ENCODE measurements at places on chromosomes 2 and 18. TPM values are rescaled to one million over a fixed set of nuclear protein-coding genes. Genes with fewer than 3 reads are reported as not detected.

Gene VWA3B
- total RNA-seq: 0.72 TPM

Gene NEB
- total RNA-seq: 0.57 TPM

Gene CHRND
- not detected for total RNA-seq

Gene SEPTIN2
- total RNA-seq: 322 TPM

Gene ERICH2
- 5.2 TPM for total RNA-seq

Gene ARHGAP28
- total RNA-seq: 18.9 TPM

Gene C2orf15
- 0.33 TPM for total RNA-seq

Gene CCDC85A
- total RNA-seq: 32.7 TPM

Gene NOSTRIN
- 35.1 TPM for total RNA-seq

Gene SERPINB11
- total RNA-seq: not detected

Gene TWIST2
- 22.8 TPM for total RNA-seq

Gene DLX1
- total RNA-seq: not detected

Gene CTAGE1
- not detected for total RNA-seq

Gene DSG2
- 24.0 TPM for total RNA-seq

Gene DPY30
- 92.8 TPM for total RNA-seq

Gene FBXO41
- 4.1 TPM for total RNA-seq

Gene KIF1A
- total RNA-seq: not detected

Data from upper lobe of left lung (tissue), 6 donors.